ENCODE measurements at places on chromosomes 1 and 21. TPM values are rescaled to one million over a fixed set of nuclear protein-coding genes. Genes with fewer than 3 reads are reported as not detected.

Gene PRKCZ
- total RNA-seq = not detected

GRCh38 chr21:35198565-35198964 lies 149.5 kb upstream of the RUNX1 start:
- DNase-seq = no peak
- no peaks in the 10 kb centered on the region for H3K36me3 ChIP-seq
- peaks cover 8% of the 10 kb centered on the region for H3K4me1 ChIP-seq
- no peak overlapping the region for H3K27ac ChIP-seq
- no peak overlapping the region for H3K4me3 ChIP-seq

DNA sequence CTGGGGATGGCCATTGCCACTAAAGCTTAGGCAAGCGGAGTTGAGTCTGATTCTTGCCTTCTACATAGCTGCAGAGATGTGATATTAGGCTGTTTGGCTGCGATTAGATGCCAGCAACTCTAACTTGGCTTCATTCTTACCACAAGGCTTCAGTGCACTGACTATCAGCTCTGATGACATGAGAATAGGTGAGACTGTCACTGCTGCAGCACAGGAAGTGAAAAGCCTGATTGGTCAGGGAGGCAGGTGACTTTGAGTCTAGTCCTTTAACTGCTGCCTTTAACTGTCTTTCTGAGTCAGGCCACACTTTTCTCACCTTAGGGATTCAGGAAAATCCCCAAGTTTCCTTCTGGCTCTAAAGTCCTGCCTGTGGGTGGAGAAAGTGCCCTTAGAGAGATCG lies 14.1 kb upstream of the PLXNA2 start:
- H3K27ac ChIP-seq = no peak overlapping the region
- DNase-seq = no peak
- no peaks in the 10 kb centered on the region for H3K36me3 ChIP-seq
- no peak overlapping the region for H3K4me3 ChIP-seq
- H3K4me1 ChIP-seq = no peaks in the 10 kb centered on the region

GRCh38 chr1:46211051-46211450 lies 7.9 kb downstream of the LURAP1 start:
- no peak overlapping the region for H3K4me3 ChIP-seq
- no peaks in the 10 kb centered on the region for H3K36me3 ChIP-seq
- no peak for DNase-seq
- no peaks in the 10 kb centered on the region for H3K4me1 ChIP-seq
- H3K27me3 ChIP-seq = no peaks in the 10 kb centered on the region

DNA sequence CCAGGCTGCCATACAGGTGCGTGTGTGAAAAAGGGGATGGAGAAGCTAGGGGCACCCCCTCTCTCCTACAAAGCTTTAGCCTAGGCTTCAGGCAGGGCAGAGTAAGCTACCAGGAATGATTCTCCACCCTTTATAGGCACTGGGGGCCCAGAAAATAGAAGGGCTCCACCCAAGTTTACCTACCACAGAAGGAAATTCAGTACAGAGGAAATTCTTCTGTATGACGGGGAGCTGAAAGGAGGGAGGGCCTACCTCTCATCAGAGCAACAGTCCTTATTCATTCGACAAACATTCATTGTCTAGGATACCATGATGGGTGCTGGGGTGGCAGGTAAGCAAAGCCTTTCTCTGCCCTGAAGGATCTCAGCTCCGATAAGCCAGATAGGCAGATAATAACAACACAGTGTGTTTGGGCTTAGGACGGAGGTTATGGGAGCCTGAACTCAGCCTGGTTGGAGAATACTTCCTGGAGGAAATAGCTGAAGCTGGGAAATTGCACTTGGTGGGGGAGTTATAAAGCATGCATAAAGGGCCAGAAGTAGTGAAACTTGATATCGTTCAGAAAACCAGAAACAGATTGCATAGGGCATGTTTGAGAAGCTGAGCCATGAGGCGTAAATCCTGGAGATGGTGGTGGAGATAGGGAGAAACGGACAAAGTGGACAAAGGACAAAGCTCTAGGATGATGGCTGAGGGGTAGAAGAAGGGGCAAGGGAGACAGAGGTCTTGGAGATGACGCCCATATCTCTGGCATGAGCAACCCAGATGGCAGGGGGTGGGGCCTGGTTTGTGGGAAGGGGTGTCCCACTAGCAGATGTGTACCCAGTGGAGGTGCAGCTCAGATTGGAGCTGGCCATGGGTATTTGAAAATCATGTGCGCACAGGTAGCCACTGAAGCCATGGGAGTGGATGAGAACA lies 5.3 kb upstream of the P3R3URF start:
- H3K27ac ChIP-seq = no peak overlapping the region
- H3K36me3 ChIP-seq = no peaks in the 10 kb centered on the region
- H3K27me3 ChIP-seq = no peaks in the 10 kb centered on the region
- no peak overlapping the region for H3K4me3 ChIP-seq

Data from Karpas-422 (cell line).